ENCODE measurements at places on chromosomes 5 and 9.

DNA sequence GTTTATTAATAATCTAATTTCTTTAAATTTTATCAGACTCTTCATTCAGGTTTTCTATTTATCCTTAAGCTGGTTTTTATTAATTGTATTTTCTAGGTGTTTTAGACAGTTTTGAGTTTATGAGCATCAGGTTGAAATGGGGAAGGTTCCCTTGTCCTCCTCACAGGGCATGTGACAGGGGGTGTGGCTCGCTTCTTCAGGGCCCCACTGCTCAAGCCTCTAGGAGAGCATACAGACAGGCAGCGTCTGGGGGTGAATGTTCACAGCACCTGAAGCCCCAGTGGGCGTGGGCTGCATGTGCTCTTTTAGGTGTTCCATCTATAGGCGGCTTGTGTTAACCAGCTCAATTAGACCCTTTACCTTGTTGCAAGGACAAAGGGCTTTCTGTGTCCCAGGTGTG, 78.2 kb upstream of the RUFY1 start:
- no peak for DNase-seq

GRCh38 chr5:58184910-58185309, 275.0 kb downstream of the PLK2 start:
- DNase-seq = no peak

- no peak for DNase-seq
Observed at GRCh38 chr9:114680259-114681001, 1.6 kb downstream of the TEX48 start.

DNA sequence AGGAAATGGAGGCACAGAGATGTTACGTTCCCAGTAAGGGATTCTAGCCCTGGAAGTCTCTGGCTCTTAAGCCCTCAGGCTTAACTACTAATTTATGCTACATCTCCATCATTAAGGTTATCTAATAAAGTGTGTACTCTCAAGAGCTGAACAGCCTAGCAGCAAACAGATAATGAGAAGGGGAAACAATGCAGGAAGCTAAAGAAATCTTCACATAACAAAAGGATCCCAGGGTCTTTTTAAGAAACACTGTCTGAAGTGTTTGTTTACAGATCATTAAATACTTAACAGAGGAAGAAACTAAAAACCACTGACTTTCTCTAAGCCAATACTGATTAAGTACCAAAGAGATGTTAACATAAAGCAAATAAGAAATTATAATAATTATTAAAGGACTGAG, 129.0 kb downstream of the PAPPA start:
- no peak for DNase-seq

GRCh38 chr5:121915765-121916164, 46.0 kb upstream of the SRFBP1 start:
- no peak for DNase-seq

DNA sequence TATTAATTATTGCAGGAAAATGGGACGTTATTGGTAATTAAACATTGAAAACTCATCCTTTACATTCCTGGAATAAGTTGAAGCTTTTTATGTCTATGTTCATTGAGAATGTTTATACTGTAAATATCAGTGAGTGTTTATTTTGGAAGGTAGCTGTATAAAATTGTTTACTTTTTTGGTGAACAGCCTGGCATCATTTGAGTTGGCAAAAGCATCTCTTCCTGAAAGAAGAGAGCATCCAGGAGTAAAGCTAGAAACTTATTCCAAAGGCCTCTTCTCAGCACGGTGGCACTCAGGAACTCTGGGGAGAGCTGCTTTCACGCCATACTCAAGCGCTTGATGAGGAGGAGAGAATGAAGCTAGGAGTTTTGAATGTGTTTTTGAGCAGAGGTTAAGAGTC, 79.9 kb downstream of the GAPVD1 start:
- DNase-seq = no peak

DNA sequence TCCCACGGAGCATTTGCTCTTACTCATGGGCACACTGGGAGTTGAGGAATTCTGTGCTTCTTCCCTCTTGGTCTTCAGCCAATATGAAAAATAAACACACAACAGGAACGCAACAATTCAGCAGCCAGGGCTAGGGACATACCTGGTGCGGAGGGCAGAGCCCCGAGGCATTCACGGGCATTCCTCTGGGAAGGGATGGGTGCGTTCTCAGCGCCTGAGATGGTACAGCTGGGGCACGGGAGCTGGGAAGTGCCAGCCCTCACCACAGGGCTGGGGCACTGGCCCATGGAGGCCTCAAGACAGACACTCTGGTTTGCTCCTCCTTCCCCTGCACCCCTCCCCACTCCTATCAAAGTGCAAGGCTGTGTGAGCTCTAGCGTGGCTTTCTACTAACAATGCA, 2.1 kb downstream of the SLC6A3 start:
- DNase-seq = no peak

DNA sequence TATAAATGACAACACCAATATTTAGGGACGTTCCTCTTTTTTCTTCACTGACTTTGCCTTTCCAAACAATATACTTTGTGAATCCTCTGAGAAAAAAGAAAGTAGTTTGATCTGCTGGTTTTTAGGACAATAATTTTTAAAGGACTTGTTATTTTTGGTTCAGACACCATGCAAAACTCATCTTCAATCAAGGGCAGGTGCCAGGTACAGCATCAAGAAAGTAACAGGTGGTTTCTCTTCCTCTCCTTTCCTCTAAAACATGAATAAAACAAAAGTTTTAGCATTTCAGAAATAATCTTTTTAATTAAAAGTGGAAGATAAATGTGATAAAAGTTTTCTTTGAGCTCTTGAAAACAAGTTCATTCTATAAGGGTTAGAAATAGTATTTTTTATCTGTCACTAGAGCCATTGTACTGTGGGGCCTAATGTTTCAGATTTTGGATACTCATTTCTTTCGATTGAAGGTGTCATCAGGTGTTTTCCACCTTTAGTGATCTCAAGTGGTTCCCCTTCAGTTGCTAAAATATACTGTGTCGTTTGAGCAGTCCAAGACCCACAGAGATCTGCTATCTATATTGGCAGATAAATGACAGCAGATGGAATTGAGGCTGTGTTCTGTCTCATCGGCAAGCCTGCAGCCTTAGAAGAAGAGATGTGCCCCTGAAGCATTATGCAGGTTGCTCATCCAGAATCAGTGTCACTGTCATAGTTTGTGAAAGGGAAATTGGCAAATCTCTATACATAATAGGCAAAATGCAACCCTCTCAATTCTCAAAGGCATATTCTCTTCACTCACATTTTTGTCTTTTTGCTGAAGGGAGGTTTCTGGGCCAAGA, 499.7 kb downstream of the PDE4D start:
- no peak for DNase-seq

DNA sequence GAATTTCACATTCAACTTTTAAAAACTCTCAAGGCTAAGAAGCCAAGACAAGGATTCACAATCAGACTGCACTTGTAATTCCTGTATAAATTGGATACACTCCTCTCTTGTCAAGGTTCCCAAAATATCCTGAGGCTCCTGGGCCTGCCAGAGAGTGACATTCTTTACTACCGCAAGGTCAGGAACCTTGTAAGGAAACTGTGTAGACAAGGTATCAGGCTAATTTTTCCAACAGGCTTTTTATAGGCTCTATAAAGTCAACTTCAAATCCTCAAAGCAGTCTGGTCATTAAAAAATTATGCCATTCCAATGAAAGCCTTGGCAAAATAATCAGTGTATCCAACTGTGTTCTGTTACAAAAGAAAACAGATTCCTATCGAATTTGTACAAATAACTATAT, 15.5 kb upstream of the PAIP1 start:
- no peak for DNase-seq

GRCh38 chr5:141914199-141914743, 9.4 kb upstream of the DELE1 start:
- peak; percentile 7 for DNase-seq

- no peak for DNase-seq
Observed at GRCh38 chr5:174559141-174559540, 165.2 kb upstream of the MSX2 start.

GRCh38 chr5:4553130-4553529, 587.0 kb upstream of the ADAMTS16 start:
- no peak for DNase-seq

DNA sequence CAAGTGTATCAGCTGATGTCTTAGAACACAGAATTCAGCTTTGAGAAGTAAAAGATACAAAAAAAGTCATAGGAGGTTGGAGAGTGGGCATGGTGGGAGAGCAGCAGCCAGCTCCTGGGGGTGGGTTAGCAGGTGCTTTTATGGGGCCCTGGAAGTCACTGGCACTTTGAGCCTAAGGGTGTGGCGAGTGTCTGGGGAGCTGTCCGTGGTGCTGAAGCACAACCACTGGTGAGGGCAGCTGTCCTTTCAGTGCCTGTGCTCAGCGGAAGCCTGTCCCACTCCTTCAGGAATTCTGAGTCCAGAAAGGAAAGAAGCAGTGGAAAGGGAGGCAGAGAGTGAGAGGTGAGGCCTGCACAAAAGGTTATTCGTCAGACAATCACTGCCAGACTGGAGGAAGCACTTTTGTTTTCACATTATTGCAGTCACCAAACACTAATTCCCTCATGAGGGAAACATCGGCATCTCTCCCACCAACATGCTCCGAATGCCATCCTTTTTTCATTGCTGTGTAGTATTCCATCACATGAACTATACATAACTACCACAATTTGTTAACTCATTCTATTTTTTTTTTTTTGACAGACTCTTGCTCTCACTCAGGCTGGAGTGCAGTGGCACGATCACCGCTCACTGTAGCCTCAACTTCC, 59.4 kb upstream of the RAPGEF1 start:
- DNase-seq = peak; percentile 19

DNA sequence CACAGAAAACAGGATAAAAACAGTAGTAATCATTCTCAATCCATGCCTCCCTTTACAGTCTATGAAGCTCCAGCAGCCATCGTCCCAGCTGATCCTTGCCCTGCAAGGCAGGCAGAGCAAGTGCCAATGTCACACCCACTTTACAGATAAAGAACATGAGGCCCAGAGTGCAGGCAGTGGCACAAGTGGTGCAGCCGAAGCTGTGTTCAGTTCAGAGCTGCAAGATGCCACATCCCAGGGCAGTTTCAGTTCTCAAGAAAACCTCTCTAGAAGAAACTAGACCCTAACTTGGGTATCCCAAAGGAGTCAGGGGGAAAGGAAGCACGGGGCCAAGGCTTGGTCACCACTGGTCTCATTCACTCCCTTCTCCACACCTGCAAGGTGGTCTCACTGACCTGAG, 34.6 kb upstream of the CPLX2 start:
- no peak for DNase-seq

GRCh38 chr5:95709967-95710650, 21.0 kb upstream of the RHOBTB3 start:
- no peak for DNase-seq

- DNase-seq = no peak
Observed at GRCh38 chr9:86637515-86637914, 283.3 kb upstream of the TUT7 start.

DNA sequence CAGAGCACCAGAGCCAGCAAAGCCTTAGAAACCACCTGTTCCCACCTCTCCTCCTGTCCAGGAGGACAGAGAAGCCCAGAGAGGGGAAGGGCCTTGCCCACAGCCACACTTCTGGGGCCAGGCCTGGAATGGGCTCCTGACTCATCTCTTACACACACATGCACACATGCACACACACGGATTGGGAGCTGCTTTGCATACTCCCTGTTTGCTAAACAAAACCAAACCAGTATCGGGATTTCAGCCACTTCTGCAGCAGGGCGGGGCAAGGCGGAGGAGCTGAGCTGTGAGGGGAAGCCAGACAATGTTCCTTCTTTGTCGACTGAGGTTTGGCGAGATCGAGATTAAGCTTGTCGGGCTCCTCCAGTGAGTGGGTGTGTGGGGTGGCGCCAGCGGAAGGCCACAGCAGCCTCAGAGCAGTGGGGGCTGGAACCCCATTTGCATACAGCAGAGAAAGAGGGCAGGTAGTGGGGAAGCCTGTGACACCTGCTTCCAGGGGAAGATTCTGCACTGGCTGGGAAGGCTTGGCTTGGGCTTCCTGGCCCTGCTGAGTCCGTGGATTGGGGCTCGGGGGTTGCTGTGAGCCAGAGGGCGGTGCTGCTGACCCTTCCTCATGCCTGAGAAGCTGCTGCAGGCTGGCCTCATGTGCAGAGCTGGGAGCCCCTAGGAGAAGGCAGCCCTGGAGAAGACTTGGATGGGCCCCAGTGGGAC, 16.1 kb downstream of the GFI1B start:
- DNase-seq = no peak
